Osteocyte (in vitro differentiated cells): ENCODE measurements at places on chromosomes 11 and 22. TPM values are rescaled to one million over a fixed set of nuclear protein-coding genes. Genes with fewer than 3 reads are reported as not detected.

CRYAB gene
- 35.5 and 42.3 TPM in 2 replicates for total RNA-seq

OR10G6 gene
- not detected in 2 replicates for total RNA-seq

PARVG gene
- not detected in 2 replicates for total RNA-seq

MRGPRE gene
- not detected in 2 replicates for total RNA-seq

TKFC gene
- 41.7 and 46.3 TPM in 2 replicates for total RNA-seq

P2RX6 gene
- total RNA-seq, result 2.6 and 3.5 TPM in 2 replicates
